ENCODE measurements at places on chromosomes 12 and 14. TPM values are rescaled to one million over a fixed set of nuclear protein-coding genes. Genes with fewer than 3 reads are reported as not detected.

Gene GLT1D1
- not detected for polyA plus RNA-seq

Gene PRH2
- not detected for polyA plus RNA-seq

Gene LYZ
- polyA plus RNA-seq = not detected

GRCh38 chr12:47799357-47799955 is 20.2 kb downstream of the HDAC7 start:
- DNase-seq = no peak

GRCh38 chr14:103845327-103845726 is 2.0 kb downstream of the PPP1R13B start:
- DNase-seq = no peak

GRCh38 chr12:6963791-6964413 is 6.6 kb downstream of the PHB2 start:
- no peak for DNase-seq

Data from AG04450 (cell line).